ENCODE measurements at places on chromosomes 5 and 9.

- DNase-seq = no peak
Observed at GRCh38 chr9:133487331-133487725, 8.4 kb upstream of the SLC2A6 start.

DNA sequence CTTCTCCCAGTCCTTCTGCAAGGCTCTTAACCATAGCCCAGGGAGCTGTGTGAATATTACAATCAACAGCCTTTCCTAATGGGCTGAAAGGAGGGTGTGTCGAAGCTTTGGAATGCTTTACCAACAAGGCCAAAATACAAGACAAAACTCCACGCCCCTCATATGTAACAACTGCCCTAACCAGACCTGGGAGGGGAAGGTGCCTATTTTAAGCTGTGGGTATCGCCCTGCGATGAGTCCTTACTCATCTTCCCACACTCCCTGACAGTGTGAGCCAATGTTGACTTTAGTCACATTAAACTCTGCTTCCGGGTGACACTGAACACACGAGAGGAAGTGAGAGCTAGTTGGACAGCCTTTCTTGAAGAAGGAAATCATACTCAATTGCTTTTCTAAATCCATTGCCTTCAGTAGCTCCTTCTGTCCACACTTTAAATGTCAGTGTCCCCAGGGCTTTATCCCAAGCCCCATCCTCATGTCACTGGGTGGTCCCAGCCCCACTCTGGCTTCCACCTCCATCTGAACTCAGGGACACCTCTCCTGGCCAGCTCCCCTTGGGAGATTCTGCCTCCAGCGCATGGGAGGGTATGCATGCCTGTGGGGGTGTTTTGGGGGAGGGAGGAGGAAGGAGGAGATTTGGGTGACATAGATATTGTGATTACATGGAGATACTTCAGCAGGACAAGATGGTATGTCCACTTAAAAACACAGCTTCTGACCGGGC is 6.5 kb upstream of the TBC1D9B start:
- peak; percentile 56 for DNase-seq

GRCh38 chr5:90528601-90529193 is 687 bp downstream of the LYSMD3 start:
- DNase-seq = no peak

DNA sequence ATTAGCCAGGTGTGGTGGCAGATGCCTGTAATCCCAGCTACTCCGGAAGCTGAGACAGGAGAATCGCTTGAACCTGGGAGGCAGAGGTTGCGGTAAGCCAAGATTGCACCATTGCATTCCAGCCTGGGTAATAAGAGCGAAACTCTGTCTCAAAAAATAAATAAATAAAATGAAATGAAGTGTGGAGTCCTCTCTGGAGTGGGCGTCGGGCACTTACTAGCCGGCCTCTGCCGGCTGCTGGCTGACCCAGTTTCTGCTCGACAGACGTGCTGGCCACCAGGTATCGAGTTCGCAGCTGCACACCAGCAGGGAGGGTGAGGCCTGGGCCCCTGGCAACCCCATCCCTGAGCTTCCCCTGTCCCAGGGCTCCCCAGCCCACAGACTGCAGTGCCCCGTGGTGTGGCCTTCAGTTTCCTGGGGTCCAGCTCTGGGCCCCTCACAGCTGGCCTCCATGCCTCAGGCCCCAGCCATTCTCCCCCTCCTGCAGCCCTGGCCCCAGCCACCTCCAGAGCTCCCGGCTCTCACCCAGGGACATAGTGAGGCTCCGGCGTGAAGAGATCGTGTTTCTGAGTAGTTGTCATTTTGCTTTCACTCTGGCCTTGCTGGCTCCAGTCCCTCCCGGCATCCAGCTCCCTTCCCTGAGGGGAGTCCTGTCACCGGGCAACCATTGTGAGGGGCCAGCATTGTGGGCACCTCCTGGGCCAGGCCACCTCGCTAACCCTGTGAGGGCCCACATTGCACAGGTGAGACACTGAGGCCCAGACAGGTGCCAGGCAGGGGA is 3.8 kb upstream of the STPG3 start:
- no peak for DNase-seq

DNA sequence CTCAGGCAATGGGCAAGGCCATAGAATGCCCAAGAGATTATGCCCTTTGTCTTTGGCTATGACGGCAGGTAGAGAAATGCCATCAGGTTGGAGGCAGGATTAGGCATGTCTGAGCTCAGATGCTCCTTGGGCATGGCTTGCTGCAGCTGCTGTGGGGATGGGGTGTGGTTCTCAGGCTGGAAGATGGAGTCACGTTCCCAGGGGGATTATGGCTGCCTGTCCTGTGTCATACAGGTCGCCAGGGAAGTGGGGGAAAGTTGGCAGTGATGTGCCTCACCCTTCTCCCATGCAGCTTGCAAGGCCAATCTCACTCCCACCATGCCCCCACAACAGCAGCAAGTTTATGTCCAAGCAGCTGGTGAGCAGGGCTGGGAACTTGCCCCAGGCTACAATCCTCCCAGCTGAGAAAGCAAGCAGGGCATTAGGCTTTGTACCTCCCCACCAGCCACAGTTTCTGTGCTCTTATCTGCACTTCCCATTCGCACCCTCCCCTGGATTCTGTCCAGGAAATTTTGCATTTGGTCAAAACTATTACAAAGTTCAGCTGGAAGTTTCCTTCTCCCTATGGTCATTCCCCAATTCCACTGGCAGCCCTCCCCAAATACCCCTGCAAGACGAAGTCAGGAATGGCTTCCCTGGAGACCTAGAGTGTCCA is 1788.0 kb upstream of the NUDT12 start:
- DNase-seq = no peak

- no peak for DNase-seq
Observed at GRCh38 chr5:138241688-138242571, 28.8 kb upstream of the CDC23 start.

DNA sequence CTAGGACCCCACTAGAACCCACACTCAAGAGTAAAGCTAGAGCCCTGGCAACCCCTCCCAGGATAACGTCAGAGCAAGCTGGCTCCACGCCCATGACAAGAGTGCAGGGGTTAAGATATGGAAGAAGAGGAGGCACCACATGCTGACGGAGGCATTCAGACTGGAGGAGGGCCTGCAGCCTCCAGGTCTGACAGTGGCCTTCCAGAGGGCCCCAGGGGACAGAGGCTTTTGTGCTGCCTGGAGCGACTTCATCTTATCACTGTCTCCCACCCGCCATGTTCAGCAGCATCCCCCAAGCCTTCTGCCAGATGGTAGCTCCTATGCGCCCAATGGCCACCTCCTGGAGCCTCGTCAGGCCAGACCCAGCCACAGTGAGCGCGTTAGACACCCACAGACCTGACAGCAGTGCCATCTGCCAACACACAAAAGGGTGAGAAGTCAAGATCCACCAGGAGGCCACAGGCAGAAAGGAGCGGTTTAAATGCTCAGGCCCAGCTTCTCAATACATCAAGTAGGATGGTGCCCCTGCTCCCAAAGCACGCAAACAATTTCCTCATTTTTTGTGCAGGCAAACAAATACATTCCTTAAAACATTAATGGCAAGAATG is 65.8 kb downstream of the C5orf15 start:
- no peak for DNase-seq

DNA sequence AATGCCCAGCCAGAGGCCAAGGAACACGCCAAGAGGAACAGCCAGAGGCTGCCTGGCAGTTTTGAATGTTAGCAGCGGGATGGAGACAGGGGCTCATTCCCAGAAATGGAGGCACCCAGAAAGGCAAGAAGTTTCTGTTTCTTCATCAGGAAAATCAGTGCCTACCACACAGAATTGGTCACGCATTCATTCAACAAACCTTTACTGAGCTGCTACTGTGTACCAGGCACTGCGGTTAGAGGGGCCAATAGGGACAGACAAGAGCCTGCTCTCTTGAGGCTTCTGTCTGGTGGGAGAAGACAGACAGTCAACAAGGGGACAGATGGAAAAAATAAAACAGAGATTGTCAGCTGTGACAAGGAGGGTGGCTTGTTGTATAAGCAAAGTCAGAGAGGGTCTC is 27.2 kb upstream of the CPLX2 start:
- no peak for DNase-seq

DNA sequence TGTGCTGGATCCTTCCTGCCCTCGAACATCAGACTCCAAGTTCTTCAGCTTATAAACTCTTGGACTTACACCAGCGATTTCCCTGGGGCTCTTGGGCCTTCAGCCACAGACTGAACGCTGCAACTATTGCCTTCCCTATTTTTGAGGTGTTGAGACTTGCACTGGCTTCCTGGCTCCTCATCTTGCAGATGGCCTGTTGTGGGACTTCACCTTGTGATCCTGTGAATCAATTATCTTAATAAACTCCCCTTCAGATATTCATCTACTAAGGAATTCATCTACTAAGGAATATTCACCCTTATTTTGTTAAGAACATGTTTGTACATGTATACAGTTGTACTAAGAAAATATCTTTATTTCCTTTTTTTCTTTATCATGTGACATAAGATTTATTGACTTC is 1079.7 kb downstream of the CDH12 start:
- DNase-seq = no peak

DNA sequence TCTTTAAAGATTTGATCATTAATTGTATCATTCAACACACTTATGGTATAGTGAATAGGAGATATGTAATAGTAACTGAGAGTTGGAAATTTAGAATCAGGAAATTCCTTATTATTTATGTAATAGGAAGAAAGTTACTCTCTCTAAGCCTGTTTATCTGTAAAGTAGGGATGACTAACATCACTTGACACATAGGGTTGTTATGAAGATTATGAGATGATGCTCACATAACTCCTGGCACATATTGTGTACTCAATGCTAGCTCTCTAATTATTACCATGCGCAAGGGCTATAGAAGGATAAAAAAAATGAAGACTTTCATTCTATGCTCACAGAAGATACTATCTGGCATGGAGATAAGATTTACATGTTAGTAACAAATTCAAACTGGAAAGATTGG is 149.9 kb downstream of the ISOC1 start:
- no peak for DNase-seq

DNA sequence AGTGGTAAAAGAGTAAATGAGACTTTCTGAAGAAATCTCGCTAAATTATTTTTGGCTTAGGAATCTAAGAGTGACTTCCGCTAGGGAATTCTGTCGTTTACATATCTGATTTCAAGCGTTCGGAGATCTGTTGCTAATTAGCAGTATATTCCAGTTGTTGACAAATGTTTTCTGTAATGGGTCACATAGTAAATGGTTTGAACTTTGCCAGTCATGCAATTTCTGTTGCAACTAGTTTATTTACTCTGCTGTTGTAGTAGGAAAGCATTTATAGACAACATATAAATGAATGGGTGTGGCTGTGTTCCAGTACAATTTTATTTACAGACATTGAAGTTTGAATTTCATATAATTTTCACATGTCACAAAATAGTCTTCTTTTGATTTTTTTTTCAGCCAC is 57.4 kb upstream of the JAK2 start:
- no peak for DNase-seq

DNA sequence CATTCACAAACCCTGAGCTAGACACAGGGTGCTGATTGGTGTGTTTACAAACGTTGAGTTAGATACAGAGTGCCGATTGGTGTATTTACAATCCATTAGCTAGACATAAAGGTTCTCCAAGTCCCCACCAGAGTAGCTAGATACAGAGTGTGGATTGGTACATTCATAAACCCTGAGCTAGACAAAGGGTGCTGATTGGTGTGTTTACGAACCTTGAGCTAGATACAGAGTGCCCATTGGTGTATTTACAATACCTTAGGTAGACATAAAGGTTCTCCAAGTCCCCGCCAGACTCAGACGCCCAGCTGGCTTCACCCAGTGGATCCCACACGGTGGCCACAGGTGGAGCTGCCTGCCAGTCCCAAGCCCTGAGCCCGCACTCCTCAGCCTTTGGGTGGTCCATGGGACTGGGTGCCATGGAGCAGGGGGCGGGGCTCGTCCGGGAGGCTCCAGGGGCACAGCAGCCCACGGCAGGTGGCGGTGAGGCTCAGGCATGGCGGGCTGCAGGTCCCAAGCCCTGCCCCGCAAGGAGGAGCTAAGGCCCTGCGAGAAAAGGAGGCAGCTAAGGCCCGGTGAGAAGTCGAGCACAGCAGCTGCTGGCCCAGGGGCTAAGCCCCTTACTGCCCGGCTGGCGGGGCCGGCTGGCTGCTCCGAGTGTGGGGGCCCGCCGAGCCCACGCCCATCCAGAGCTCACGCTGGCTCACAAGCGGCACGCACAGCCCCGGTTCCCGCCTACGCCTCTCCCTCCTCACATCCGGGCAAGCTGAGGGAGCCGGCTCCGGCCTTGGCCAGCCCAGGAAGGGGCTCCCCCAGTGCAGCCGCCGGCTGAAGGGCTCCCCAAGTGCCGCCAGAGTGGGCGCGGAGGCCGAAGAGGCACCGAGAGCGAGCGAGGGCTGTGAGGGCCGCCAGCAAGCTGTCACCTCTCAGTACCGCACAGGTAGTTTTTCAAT is 1039.2 kb upstream of the CDH9 start:
- DNase-seq = no peak

All from RWPE2 (cell line).